ENCODE measurements at places on chromosomes 2 and 18.

- no peak for DNase-seq
These were observed 244.0 kb downstream of the ARL6IP6 start for GRCh38 chr2:152962446-152962845.

DNA sequence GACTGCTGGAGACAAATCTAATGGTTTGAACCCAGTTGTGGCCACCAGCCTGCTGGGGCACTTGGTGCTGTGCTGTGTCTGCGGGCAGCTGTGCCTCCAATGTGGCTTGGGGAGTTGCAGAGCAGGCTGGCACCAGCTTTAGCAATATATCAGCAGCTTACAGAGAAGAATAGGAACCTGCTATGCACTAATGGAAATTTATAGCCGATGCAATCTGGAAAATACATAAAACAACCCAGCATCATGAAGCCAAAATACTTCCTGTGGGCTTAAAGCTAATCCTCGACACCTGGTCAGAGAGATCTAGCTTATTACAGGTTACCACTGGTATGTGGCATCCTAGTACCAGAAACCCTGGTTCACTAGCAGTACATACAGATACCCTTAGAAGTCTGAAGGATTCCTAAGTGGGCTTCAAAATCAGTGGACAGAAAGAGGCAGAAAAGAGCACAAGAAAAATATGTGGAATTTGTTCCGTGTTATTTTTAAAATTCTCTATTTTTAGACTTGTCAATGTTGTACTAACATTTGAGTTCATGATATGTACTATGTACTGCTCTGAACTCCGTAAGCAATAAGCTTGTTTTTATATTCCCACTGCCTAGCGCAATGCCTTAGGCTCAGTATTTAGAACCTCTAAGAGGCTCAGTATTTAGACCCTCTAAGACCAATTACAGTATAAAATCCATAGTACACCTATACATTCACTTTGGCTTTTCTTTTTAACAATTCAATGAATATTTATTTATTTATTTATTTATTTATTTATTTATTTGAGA is 194.7 kb downstream of the UXS1 start:
- DNase-seq, result no peak

GRCh38 chr2:128591022-128591860 is 272.6 kb upstream of the HS6ST1 start:
- DNase-seq, result no peak

GRCh38 chr2:59920961-59921360 is 632.5 kb downstream of the BCL11A start:
- DNase-seq, result no peak

- DNase-seq, result no peak
These were observed 58.9 kb downstream of the FAM168B start for GRCh38 chr2:131034122-131035051.

DNA sequence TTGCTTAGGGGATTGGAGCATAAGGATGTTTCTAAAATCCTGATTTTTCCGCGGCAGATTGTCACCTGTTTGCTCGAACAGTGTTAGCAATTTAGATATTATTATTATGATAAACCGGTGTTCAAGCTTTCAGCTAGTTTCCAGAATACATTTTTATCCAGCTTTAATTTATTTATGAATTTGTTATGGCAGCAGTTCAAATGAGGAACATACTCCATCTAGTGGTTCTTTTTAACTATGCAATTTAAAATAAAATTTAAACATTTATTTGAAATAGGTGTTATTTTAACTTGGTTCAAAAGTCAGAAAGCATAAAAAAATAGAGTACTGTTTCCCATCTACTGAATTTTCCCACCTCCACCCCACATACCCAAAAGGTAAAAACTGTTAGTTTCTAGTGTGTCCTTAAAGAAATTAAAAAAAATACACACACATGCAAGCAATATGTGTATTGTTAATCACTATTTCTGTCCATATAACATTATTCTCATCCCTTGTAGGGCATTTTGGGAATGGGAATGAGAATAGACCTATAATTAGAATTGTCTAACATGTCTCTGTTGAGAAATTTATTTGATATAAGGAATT is 23.2 kb downstream of the ACOXL start:
- DNase-seq, result no peak

- DNase-seq, result no peak
These were observed 53.0 kb downstream of the GRB14 start for GRCh38 chr2:164568317-164568716.

- DNase-seq, result peak; percentile 85
These were observed 928 bp upstream of the FOSL2 start for GRCh38 chr2:28391564-28392296.

- DNase-seq, result no peak
These were observed 31.3 kb upstream of the DNAH7 start for GRCh38 chr2:196099916-196100315.

DNA sequence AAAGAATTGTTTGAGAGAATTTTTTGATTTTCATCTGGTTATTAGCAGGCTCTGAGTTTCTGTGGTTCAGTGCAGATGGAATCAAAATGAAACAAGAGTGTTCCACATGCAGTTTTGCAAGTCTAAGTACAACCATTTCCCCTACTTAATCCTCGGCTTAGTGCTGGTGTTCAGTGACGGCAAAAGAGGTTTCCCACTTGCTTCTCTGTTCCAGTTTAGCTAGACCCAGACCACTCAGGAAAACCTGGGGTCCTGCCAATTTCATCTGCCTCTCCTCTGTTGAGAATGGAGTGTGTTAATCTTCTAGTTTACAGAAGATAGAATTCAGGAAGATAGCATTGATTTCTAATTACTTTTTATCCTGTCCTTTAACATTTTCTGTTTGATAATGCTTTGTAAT is 996.2 kb upstream of the FANCL start:
- DNase-seq, result no peak

DNA sequence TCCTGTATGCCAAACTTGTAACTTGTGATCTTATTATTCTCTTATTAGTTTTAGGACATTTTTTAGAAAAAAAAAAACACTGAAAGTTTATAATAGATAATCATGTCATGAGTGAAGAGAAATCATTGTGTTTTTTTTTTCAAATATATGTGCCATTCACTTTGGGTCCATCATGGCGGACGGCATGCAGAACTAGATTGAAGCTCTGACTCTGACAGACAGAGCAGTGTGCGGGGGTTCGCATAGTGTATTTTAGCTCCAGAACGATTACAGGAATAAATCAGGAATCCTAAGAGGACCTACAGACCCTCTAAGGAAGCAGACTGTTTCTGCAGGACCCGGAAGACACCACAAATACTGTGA is 484.4 kb upstream of the REG3G start:
- DNase-seq, result no peak

GRCh38 chr2:225104321-225104720 is 62.1 kb upstream of the DOCK10 start:
- DNase-seq, result no peak

GRCh38 chr2:199819746-199820145 is 31.2 kb downstream of the FTCDNL1 start:
- DNase-seq, result no peak

- no peak for DNase-seq
These were observed 1.4 kb upstream of the CTNNA2 start for GRCh38 chr2:79511320-79511951.

GRCh38 chr18:70454704-70455322 is 166.0 kb downstream of the SOCS6 start:
- peak; percentile 49 for DNase-seq

GRCh38 chr18:45423659-45424058 is 191.6 kb upstream of the SLC14A2 start:
- DNase-seq, result no peak

Measured in NCI-H524 (cell line).